T-helper 2 cell treated with Interferon-gamma antibody and Interleukin-4, amounts not matched to agents 5 μg/mL and 100 μg/mL, for 36 hours (primary cell): ENCODE measurements at places on chromosomes 4 and X.

GRCh38 chr4:130368668-130369067, 1272.7 kb downstream of the C4orf33 start:
- H3K4me1 ChIP-seq: no peaks in the 10 kb centered on the region
- DNase-seq: no peak
- no peaks in the 10 kb centered on the region for H3K36me3 ChIP-seq
- H3K27me3 ChIP-seq: no peaks in the 10 kb centered on the region

DNA sequence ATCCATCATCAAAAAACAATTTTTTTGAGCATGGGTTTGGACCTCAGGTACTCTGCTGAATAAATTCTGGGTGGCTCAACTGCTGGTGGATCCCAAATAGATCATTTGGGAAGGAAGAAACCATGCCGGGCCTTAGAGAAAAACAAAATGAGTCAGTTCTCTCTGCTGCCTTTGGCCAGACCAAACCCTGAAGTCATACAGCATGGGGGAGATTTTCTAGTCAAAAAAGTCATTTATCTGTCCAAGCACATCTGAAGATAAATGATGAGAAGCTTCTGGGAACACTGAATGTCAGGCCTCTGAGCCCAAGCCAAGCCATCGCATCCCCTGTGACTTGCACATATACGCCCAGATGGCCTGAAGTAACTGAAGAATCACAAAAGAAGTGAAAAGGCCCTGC, 261.4 kb downstream of the DHX15 start:
- H3K27me3 ChIP-seq: no peaks in the 10 kb centered on the region
- H3K4me3 ChIP-seq: no peak overlapping the region
- no peak for DNase-seq
- H3K4me1 ChIP-seq: no peaks in the 10 kb centered on the region

- H3K27ac ChIP-seq: no peak overlapping the region
- no peak overlapping the region for H3K4me3 ChIP-seq
- peaks cover 6% of the 10 kb centered on the region for H3K36me3 ChIP-seq
- H3K4me1 ChIP-seq: peaks cover 11% of the 10 kb centered on the region
- H3K27me3 ChIP-seq: peaks cover 11% of the 10 kb centered on the region
Measured at GRCh38 chr4:152264106-152264505, 271.8 kb downstream of the FBXW7 start.

GRCh38 chrX:7164174-7164573, 16.2 kb upstream of the PUDP start:
- peaks cover 4% of the 10 kb centered on the region for H3K27me3 ChIP-seq
- no peak for DNase-seq

- H3K4me1 ChIP-seq: peaks cover 5% of the 10 kb centered on the region
- peaks cover 42% of the 10 kb centered on the region for H3K36me3 ChIP-seq
- no peak overlapping the region for H3K4me3 ChIP-seq
- no peaks in the 10 kb centered on the region for H3K27me3 ChIP-seq
Measured at GRCh38 chrX:13764281-13764680, 29.7 kb downstream of the OFD1 start.

DNA sequence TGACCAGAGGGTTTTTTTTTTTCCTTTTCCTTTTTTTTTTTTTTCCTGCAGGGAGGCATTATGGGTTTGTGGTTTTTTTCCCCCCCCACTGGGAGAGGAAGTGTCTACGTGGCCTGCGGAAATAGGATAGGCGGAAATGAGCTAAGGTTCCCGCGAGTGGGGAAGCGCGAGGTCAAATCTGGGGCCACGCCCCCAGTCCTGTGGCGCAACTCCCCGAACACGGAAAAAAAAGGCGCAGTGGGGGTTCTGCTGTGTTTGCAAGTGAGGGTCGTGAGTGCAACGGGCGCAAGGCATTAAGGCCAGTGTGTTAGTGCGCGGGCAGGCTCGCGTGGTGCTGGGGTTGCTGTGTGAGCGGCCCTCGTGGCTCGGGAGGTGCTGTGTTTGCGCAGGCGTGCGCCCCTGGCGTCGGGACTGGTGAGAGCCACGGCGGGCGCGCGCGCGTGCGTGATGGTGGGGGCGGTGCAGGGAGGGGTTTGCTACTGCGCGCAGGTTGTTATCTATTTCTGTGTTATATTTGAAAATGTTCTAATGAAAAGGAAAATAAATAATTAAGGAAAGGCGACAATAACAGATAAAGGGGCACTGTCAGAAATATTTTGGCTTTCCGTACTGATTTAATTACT, 685 bp upstream of the MORF4L2 start:
- H3K27me3 ChIP-seq: no peaks in the 10 kb centered on the region
- H3K4me3 ChIP-seq: no peak overlapping the region
- peaks cover 4% of the 10 kb centered on the region for H3K4me1 ChIP-seq
- DNase-seq: peak; percentile 83
- peaks cover 16% of the 10 kb centered on the region for H3K36me3 ChIP-seq
